A172 (cell line): ENCODE measurements at places on chromosomes 5 and 9. TPM values are rescaled to one million over a fixed set of nuclear protein-coding genes. Genes with fewer than 3 reads are reported as not detected.

LCN6 gene
- total RNA-seq = not detected in 2 replicates

DNA sequence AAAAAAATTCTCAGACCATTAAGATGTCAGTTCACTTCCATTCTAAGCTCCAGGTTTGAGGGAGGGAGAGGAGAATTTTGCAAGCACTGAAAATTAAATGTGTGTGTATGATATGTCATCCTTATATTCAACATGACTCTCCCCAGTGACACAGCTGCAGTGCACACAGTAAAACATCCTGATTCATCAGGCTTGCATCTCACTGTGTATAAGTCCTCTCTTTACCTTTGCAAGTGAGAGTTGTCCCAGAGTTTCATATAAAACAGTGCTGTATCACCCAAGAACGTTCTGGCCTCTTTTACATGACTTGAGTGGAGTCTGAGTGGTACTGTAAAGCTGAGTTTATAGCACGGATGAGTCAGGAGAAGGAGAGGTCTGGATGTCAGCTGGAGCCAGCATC is 50.0 kb downstream of the DMRT2 start:
- no peak for DNase-seq

- no peak for DNase-seq
Measured at GRCh38 chr9:567128-567746, 274.3 kb upstream of the DMRT1 start.

C9 gene
- not detected in 2 replicates for total RNA-seq

BTNL3 gene
- total RNA-seq = not detected in 2 replicates

DNA sequence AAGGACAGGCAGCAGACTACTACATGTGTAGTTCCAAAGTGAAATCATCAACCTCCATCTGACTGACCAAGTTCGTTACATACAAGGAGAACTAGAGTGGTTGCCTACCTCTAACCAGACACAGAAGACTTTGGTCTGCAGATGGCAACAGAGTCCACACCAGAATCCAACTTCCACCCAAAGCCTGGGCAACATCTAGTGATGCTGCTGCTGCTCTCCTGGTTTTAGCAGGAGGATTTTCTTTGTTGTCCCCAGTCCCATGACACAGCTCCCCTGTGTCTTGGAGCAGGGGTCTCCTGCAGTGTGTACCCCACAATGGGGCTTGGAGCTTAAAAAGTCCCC is 46.4 kb upstream of the APC start:
- DNase-seq = no peak

GRCh38 chr9:98129451-98129881 is 10.4 kb upstream of the TRIM14 start:
- DNase-seq = peak; percentile 34

STKLD1 gene
- total RNA-seq = 0.91 and 1.4 TPM in 2 replicates

JADE2 gene
- 20.7 and 20.8 TPM in 2 replicates for total RNA-seq
